ENCODE measurements at places on chromosomes 2 and 18.

- no peak for DNase-seq
These were observed 92.7 kb downstream of the MRO start for GRCh38 chr18:50726960-50727589.

- no peak for DNase-seq
These were observed 14.7 kb upstream of the RGPD4 start for GRCh38 chr2:107812006-107812405.

DNA sequence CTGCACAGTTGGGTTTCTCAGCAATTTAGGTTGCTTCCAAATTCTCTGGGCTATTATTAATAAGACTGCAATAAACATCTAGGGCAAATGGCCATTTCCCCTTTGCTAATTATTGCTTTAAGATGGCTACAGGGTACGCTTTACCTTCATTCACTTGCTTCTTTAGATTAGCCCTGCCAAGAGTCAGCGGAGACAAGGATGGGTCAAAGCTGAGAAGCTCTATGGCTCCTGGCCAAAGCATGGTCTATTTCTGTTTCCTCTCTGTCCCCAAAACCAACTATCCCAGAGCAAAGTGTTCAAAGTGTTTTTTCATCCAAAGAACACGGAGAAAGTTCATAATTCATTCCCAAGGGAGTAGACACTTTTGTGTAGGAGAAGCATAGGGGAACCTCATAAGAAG is 75.2 kb upstream of the NFU1 start:
- no peak for DNase-seq

GRCh38 chr18:21053127-21053526 is 58.5 kb downstream of the ROCK1 start:
- DNase-seq, result no peak

GRCh38 chr18:22868831-22869230 is 64.3 kb upstream of the RBBP8 start:
- no peak for DNase-seq

DNA sequence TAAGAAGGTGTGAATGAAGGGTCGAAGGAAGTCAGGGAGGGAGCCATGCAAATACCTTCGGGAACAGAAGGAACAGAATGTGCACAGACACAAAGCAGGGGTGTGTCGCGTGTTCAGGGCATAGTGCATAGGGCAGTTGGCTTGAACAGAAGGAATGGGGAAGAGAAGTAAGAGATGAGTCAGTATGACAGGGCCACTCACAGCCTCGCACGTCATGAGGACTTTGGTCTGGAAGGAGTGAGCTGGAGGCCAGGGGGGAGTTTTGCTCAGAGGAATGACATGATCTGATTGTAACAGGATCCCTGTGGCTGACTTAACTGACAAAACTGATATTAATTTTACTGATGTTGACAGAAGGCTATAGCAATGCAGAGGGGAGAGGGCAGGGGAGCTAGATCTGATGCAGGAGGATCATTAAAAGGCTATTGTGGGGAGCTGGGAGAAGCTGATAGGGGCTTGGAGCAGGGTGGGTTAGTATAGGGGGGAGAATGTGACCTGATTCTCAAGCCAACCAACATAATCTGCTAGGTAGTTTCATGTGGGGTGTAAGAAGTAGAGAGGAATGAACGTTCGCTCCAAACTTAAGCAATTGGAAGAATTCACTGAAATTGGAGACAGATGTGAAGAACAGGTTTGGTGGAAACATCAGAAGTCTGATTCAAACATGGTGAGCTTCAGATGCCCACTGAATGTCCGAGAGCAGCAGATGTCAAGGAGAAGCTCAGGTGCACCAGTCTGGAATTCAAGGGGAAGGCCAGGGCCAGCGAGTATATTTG is 60.4 kb upstream of the COPS8 start:
- no peak for DNase-seq

GRCh38 chr18:67938660-67939059 is 422.1 kb upstream of the DSEL start:
- no peak for DNase-seq

DNA sequence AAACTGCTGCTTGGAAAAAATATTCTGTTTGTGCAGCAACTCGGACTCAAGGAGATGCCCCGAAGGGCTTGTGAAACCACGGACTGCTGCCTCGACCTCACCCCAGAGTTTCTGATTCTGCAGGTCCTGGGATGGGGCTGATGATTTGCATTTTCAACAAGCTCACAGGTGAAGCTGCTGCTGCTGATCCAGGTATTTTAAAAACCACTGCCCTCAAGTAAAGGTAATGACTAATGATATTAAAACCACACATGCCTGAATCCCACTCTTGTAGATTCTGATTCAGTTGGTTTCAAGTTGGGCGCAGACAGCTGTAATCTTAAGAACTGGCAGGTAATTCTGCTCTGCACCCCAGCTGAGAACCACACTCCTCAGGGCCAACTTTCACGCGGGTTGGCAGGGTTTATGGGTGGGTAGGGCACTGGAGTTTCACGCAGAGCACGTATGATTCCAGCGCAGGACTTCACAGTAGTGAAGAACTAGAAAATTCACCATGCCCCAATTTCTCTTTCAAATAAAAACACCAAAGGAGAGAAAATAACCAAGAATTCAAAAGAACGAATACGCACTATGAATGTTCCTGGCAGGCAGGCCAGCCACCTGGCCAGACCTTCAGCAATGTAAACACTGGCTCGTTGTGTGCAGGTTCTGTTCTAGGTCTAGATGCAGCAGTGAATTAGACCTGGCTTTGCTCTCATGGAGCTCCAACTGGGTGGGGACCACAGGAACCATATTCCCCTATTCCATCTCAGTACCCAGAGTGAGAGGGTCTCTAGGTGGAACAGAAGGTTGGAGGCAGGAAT is 74.6 kb upstream of the ZFP36L2 start:
- no peak for DNase-seq

DNA sequence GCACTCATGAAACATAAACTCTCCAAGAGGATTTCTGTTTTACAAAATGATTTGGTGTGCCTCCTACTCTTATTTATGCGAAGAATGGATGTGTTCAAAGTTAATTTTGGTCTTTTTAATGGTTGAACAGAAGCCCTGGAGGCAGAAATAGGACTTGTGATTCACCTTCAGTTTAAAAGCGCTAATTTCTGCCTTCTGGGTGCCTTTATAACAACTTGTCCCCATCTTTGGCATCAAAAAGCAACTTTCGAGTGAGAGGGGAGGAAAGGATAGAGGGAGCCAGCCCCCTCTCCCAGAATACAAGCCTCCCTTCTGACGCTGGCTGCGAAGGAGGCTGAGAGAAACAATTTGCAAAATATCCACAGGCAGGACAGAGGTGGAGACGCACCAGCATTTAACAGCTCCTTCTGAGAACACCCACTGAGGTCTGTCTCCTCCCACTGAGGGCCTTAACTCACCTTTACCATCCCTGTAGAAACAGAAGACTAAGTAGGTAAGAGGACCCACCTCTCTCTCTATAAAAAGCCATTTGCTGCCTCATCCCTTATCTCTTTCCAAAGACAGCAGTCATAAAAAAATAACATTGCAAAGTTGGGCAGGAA is 24.3 kb upstream of the BCL11A start:
- DNase-seq, result no peak

- no peak for DNase-seq
These were observed 31.2 kb upstream of the GTF2A1L start for GRCh38 chr2:48586433-48586832.

DNA sequence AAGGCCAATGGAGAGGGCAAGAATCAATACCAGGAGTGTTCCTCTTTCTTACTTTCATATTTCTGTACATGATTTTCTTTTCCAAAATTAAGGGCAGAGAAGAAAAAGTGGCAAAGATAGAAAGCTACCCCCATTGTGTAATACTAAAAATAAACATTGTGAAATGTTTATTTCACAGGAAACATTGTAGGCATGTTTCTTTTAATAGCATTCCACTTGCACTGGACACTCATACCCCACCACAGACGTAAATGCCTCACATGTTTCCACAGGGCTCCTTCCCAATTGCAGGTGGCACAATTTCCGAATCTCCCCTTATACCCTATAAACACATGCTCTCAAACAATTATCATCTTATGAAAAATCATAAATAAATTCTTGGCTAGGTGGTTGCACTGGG is 645.1 kb upstream of the SETBP1 start:
- DNase-seq, result no peak

DNA sequence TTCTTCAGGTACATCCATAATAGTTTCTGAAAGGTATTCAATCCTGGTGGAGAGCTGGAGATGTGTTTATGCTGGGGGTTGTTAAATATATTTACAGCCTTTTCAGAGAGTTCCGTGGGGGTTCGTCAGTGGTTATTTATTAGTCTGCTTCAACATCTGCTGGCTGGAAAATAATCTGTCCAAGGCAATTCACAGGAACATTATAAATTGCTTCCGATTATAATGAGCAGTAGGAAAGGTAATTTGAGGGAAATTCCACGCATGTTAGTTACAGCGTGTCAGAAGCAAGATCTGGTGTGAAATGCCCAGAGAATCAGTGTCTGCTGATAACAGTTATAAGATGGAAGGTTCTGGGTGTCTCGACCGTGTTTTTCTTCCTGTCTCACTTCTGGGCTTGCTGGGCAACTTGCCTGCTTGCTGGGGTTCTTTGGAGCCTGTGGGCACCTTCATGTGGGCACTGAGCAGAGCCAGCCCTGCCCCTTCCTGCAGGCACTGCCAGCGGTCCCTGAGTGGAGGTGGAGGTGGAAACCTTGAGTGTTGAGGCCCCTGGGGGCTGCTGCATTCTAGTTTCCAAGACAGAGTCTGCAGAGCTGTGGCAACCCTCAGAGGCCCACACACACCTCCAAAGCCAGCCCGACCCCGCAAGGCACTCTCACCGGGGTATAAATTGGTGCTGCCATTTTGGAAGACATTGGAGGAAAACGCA is 185.7 kb downstream of the FAM210A start:
- no peak for DNase-seq
